T-helper 22 cell (primary cell): ENCODE measurements at places on chromosomes 5 and 9.

GRCh38 chr5:108536321-108536720 is 154.4 kb upstream of the FBXL17 start:
- no peak for DNase-seq

GRCh38 chr5:65261499-65261898 is 220.2 kb downstream of the ADAMTS6 start:
- no peak for DNase-seq

- DNase-seq: no peak
These were observed 49.3 kb downstream of the RICTOR start for GRCh38 chr5:39024884-39025283.

- DNase-seq: no peak
These were observed 4.9 kb downstream of the ACSL6 start for GRCh38 chr5:132006331-132007120.

- DNase-seq: no peak
These were observed 2.0 kb upstream of the TRIM14 start for GRCh38 chr9:98121058-98121457.

DNA sequence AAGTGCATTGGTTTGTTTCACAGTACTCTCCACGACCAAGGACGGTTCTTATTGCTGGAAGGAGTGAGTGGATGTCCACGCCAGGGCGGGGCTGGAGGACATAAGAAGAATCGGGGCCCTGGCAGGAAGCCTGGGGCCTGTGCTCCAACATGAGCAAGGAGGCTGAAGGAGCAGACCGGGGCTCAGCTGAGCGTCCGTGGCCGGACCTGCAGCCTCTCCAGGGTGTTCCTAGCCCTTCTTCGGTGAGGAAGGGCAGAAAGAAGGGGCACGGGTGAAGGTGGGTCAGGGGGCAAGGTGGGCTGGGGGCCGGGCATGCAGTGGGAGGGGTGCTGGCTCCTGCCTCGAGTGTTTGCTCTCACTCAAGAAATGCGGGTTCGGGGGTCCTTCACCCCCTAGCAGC is 18.1 kb downstream of the FAM78A start:
- no peak for DNase-seq

DNA sequence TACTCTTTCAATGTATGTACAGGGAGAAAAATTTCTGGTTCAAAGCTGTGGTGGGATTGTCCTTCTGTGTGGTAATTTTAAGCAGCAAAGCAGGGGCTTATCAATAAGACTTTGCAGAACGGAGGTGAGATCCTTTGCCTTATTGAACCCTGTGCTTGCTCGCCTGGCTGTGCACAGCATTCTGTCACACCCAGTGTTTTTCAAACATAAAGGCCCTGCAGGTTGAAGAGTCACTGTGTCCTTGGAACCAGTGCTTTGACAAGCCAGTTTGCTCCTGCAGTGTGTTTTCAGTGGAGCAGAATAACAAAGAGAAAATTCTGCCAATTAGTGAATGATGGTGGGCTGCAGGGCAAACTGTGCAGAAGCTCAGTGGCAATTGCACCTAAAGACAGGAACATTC is 236.7 kb upstream of the PCSK5 start:
- no peak for DNase-seq

GRCh38 chr5:79613549-79613948 is 1.3 kb downstream of the TENT2 start:
- DNase-seq: no peak

GRCh38 chr5:137738947-137739346 is 3.1 kb upstream of the KLHL3 start:
- no peak for DNase-seq

DNA sequence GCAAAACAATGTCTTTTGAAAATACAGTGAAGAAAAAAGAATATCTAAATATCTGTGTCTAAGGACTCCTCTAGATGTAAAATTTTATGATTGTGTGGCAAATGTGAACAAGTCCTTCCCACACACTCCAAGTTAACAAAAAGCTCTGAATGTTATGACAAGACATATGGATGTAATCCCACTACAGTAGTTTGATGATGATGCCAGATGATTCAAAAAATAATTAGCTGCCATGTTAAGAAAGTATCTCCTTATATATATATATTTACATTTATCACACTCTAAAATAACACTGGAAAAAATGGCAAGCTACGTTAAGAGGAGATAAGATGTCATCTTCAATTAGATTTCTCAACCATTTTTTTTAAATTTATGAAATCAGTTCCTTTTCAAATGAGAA is 178.5 kb downstream of the NFIB start:
- no peak for DNase-seq

DNA sequence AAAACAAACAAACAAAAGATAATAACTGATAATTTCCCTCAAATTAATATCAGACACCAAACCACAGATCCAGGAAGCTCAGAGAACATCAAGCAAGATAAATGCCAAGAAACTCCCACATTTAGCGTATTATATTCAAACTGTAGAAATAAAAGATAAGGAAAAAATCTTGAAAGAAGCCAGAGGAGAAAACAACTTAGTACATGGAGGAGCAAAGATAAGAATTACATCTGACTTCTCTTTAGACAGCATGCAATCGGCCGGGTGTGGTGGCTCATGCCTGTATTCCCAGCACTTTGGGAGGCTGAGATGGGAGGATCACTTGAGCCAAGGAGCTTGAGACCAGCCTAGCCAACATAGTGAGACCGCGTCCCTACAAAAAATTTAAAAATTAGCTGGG is 17.2 kb upstream of the MLANA start:
- DNase-seq: no peak

DNA sequence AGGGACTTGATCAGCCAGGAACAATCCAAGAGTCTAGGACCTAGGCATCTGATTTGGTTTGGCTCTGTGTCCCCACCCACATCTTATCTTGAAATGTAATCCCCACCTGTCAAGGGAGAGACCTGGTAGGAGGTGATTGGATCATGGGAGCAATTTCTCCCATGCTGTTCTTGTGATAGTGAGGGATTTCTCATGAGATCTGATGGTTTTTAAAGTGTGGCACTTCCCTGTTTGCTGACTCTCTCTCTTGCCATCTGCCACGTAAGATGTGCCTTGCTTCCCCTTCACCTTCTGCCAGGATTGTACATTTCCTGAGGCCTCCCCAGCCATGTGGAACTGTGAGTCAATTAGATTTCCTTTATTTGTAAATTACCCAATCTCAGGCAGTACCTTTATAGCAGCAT is 201.7 kb upstream of the ACTBL2 start:
- no peak for DNase-seq
